ENCODE measurements at places on chromosomes 1 and 21.

DNA sequence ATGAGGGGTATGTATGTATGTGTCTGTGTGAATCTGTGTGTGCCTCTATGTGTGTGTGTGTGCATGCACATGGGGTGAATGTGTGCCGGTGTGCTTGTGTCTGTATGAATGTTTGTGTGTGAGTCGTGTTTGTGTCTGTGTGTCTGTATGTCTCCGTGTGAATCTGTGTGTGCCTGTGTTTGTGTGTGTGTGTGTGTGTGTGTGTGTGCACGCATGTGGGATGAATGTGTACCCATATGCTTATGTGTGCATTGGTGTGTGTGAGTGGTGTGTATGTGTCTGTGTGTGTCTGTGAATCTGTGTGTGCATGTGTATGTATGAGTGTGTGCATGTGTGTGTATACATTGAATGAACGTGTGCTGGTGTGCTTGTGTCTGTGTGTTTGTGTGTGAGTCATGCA, 88.9 kb downstream of the MATN1 start:
- no peak for DNase-seq

- DNase-seq: peak; percentile 69
These were observed at the start of gene RIIAD1 for GRCh38 chr1:151720974-151721787. TSS of gene RIIAD1 (plus strand) at chr1:151721522. CDS start at chr1:151721537, 15 bp downstream.

DNA sequence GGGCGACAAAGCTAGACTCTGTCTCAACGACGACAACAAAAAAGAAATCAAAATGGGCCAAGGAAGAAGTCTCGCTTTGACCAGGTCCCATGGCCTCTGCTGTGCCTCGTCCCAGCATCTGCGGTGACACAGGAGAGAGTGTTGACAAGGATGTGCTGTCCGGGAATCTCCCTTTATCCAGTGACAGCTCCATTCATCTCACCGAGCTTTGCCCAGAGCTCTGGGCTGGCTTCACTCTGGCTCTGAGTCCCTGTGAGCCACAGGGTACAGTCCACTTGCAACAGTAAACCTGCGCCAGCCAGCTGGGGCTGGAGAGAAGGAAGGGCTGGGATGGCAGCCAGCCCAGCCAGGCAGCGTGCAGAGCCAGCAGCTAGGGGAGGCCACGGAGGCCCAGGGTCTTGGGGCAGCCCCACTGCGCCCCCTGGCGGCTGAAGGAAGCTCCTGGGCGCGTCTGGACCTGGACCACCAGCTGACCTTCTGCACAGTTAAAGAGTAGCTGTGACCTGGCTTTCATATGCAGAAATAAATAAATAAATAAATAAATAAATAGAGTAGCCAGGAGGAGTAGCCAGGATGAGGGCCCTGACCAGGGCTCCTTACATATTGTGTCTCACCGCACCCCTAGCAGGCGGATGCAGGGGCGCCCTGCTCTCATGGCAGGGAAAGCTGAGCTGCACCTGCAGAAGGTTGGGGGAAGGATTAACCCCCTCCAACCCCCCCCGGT, 29.7 kb downstream of the ENO1 start:
- DNase-seq: peak; percentile 92

GRCh38 chr1:180185281-180185680, 30.6 kb downstream of the QSOX1 start:
- no peak for DNase-seq

DNA sequence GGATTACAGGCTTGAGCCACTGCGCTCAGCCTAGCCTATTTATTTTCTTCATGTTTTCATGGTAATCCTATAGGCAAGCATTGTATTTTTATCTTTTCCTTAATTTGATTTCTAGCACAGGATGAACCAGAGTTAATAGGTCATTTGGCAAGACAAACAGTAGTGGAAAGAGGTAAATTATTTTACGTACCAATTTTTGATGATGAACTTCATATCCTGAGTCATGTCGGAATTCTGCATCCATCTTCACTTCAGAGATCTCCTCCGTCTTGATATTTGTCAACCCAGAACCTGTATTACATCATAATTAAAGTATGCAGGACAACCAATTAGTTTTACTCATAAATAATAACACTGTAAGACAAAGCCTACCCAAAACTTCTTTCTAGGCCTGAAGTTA, 162.6 kb downstream of the GABPA start:
- DNase-seq: no peak
